Fibroblast of the aortic adventitia (primary cell): ENCODE measurements at places on chromosomes 2 and 18. TPM values are rescaled to one million over a fixed set of nuclear protein-coding genes. Genes with fewer than 3 reads are reported as not detected.

SALL3 gene
- total RNA-seq = not detected in 2 replicates

CNRIP1 gene
- 40.0 and 46.9 TPM in 2 replicates for total RNA-seq

ADRA2B gene
- total RNA-seq = under 0.01 TPM in 1 of 2 replicates, not detected in the other

GLI2 gene
- 1.9 and 5.3 TPM in 2 replicates for total RNA-seq

REG1B gene
- not detected in 2 replicates for total RNA-seq

AQP12B gene
- total RNA-seq = not detected in 2 replicates

PARD6G gene
- total RNA-seq = 0.54 and 2.5 TPM in 2 replicates

IL1B gene
- 2.4 TPM in 1 of 2 replicates, not detected in the other for total RNA-seq

ANKRD36 gene
- 48.9 and 79.8 TPM in 2 replicates for total RNA-seq

MALL gene
- 10.1 and 442 TPM in 2 replicates for total RNA-seq

ZAP70 gene
- total RNA-seq = 0.25 TPM in 1 of 2 replicates, not detected in the other

SLC4A5 gene
- 0.25 and 0.45 TPM in 2 replicates for total RNA-seq

GNLY gene
- not detected in 2 replicates for total RNA-seq

CRIM1 gene
- total RNA-seq = 100 and 108 TPM in 2 replicates

PLEK gene
- under 0.01 TPM in 1 of 2 replicates, not detected in the other for total RNA-seq

NEB gene
- total RNA-seq = 0.27 and 0.41 TPM in 2 replicates

GMPPA gene
- total RNA-seq = 16.6 and 66.3 TPM in 2 replicates

IL1R2 gene
- 0.57 and 0.81 TPM in 2 replicates for total RNA-seq

SCN7A gene
- under 0.01 and 4.7 TPM in 2 replicates for total RNA-seq

BABAM2 gene
- total RNA-seq = 18.8 and 45.3 TPM in 2 replicates

SLC25A12 gene
- total RNA-seq = 17.1 and 23.0 TPM in 2 replicates

PCARE gene
- under 0.01 and 0.08 TPM in 2 replicates for total RNA-seq

C2orf78 gene
- total RNA-seq = not detected in 2 replicates

GAD1 gene
- total RNA-seq = not detected in 2 replicates

CDH7 gene
- not detected in 2 replicates for total RNA-seq

POTEI gene
- total RNA-seq = not detected in 2 replicates

ZSCAN30 gene
- total RNA-seq = 18.6 and 22.6 TPM in 2 replicates

COLEC11 gene
- 0.09 and 0.65 TPM in 2 replicates for total RNA-seq

KATNAL2 gene
- total RNA-seq = 2.7 and 10.4 TPM in 2 replicates

VSNL1 gene
- 0.90 and 3.7 TPM in 2 replicates for total RNA-seq

CXCR2 gene
- total RNA-seq = not detected in 2 replicates
